ENCODE measurements at places on chromosomes 12 and 14. TPM values are rescaled to one million over a fixed set of nuclear protein-coding genes. Genes with fewer than 3 reads are reported as not detected.

SERPINA10 gene
- total RNA-seq, result not detected

ASB2 gene
- total RNA-seq, result not detected

OSBPL8 gene
- 33.8 TPM for total RNA-seq

KRT79 gene
- total RNA-seq, result not detected

HVCN1 gene
- total RNA-seq, result 2.2 TPM

SDR9C7 gene
- not detected for total RNA-seq

GRCh38 chr12:42468341-42468821, 121.2 kb downstream of the PRICKLE1 start:
- DNase-seq, result no peak

DNA sequence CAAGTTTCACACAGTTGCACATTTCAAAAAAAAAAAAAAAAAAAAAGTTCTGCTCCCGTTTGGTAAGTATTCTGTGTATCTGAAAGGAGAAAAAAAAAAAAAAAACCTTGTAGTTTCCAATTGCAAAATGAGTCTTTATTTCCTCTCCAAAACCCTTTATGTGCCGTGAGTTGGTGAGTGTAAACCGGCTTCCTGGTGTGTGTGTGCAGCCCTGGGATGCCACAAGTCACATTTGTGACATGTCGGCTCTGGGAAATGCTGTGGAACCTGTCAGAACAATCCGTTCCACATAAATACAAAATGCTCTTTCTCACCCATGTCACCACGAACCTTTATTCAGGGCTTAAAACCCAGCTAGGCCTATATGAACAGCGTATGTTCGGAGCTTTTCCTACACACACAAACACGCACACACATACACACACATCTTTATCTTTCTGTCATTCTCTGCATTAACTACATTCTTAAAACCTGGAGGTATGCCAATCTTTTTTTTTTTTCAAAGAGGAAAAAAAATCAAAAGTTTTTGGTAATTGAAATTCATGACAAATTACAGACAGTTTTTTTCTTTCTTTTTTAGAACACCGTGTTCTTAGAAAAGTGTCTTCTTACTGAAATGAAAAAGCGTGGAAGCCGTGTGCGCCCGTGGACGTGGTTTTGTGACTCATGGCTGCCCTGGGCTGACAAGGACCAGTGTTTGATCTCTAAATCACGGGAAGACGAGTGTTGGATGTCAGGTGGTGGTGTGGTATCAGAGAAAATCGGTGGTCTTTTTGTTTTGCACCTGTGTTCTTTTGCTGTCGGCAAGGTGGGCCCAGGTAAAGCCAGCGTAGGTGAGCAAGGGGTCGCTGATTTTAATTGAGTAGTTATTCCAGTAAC, 612.0 kb downstream of the VRK1 start:
- no peak for DNase-seq

- DNase-seq, result no peak
Measured at GRCh38 chr12:124446364-124446763, 121.0 kb downstream of the NCOR2 start.

GRCh38 chr14:24056800-24057184, 5.0 kb downstream of the CARMIL3 start:
- DNase-seq, result no peak

GRCh38 chr14:64974563-64974962, 2.4 kb upstream of the RAB15 start:
- no peak for DNase-seq

GRCh38 chr12:87323369-87323768, 705.8 kb downstream of the C12orf50 start:
- peak; percentile 72 for DNase-seq

DNA sequence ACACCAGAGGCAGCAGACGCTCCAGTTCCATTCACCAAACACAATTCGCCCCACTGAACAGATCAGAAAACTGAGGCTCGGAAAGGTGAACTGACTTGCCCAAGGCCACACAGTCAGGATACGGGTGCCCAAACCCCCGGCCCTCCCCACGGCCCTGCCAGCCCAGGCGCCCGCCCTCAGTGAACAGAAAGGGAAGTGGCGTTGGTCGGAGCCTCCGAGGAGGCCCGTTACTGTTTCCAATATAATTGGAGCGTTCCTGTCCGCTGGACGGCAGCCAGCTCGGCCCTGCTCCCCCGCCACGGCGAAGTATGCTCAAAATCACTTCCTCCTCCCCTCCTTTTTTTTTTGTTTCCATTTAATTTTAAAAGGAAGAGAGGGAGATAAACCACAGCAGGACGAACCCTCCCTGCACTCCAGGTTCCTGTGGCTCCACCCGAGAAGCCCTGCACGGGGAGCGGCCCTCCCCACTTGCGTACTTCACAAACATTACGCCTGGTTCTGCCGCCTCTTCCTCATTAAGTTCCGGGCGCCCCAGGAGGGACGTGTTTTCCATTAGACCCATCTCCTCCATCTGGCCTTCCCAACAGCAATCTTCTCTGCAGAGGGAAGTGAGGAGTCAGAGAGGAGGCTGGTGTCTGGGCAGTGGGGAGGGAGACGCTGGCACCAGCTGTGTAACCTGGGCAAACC, 61.1 kb downstream of the NCOR2 start:
- no peak for DNase-seq

Data from pulmonary artery endothelial cell (primary cell).